ENCODE measurements at places on chromosomes 16 and 17. TPM values are rescaled to one million over a fixed set of nuclear protein-coding genes. Genes with fewer than 3 reads are reported as not detected.
A peak's percentile ranks its signal among the peaks of the same experiment; 100 is the strongest.

DNA sequence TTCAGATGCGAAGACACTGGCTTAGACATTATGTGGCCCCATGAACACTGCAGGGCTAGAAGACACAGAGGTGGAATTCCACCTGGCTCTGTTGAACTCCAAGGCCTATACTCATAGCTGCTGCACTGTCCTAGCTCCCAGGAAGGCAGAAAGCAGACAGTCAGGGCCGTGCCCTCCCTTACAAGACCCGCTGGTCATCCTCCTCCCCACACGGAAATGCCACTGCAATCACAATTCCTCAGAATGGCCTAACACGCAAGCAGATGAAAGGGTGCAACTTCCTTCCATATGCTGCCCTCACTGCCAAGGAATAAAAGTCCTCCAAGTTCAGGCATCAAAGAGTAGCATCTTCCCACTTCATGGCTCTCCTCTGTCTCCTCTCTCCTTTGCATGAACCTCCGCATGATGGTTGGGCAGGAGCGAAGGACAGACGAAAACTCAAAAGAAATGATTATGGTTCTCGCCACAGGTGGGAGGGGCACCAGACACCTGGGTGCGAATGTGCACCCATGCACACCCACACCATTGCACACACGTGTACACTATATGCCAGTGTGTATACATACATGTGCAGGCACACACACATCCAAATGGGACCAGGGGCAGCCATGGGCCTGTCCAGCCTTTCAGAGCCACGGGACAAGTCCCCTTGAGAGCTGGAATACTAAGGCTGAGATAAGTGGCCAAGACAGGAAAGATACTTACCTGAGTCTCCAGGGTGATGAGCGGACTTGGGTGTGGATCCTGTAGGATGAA, 113.3 kb downstream of the XYLT1 start:
- DNase-seq = no peak

DNA sequence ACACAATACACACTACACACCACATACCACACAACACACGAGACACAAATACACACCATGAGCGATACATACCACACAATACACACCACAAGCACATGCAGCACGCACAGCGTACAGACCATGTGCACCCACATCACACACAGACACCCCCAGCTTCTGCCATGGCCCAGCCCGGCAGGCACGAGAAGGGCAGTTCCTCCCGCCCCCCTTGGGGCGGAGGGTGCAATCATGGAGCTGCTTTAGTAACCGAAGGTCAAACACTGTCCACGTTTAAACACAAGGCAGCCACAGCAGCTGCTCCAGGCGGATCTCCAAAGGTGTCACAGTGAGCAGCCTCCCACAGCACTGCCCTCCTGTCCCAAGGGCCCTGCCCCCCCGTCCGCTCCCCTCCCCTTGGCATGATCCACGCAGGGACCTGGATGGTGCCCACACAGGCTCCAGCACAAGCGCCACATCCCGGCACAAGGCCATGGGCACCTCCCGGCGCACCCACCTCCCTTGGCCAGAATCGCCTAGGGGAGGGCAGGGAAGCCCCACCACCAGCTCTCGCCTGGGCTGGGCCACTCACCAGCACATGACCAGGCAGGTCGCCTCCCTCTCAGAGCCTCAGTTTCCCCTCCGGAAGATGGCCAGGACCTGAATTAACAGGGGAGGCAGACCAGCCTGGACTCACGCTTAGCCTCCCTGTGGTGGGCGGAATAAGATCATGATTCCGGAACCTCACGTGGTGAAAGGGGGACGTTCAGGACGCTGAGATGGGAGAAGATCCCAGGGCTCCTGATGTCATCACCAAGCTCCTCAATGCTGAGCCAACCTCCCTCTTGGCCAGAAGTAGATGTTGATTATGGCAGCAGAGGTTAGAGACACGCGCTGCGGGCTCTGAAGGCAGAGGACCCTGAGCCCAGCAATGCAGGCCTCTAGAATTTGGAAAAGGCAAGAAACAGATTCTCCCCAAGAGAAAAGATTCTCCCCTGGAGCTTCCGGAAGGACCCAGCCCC, 32.6 kb upstream of the ZNF469 start:
- DNase-seq = no peak

GRCh38 chr17:2400474-2400866, 390 bp downstream of the MNT start:
- DNase-seq = peak; percentile 67

- no peak for DNase-seq
These were observed 33.3 kb upstream of the DLX4 start for GRCh38 chr17:49935526-49936210.

The APOH gene
- total RNA-seq = 8.2 TPM

DNA sequence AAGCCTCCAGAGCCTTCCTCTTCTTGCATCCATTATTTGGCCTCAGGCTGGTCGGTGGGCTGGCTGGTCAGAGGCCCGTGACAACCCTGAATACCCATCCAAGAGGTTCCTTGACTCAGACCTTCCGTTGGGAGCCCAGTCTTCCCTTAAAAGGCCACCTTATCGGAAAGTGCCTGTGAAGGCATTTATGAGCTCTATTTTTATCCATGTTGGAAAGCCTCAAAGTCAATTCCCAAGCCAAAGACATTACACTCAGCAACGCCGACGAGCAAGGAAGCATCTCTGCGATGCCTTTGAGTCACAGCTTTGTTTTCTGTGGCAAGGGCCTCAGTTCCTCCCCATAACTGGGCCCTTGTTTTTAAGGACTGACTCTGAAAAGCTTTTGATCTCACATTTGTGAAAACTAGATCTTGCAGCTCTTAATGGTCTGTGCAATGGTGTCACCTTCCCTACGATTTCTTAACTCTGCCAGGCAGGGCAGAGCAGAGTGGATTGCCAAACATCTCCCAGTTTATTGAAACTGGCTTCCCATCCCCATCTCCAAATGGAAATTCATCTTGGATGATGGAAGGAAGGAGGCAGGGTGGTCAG, 13.3 kb upstream of the SPOP start:
- DNase-seq = no peak

DNA sequence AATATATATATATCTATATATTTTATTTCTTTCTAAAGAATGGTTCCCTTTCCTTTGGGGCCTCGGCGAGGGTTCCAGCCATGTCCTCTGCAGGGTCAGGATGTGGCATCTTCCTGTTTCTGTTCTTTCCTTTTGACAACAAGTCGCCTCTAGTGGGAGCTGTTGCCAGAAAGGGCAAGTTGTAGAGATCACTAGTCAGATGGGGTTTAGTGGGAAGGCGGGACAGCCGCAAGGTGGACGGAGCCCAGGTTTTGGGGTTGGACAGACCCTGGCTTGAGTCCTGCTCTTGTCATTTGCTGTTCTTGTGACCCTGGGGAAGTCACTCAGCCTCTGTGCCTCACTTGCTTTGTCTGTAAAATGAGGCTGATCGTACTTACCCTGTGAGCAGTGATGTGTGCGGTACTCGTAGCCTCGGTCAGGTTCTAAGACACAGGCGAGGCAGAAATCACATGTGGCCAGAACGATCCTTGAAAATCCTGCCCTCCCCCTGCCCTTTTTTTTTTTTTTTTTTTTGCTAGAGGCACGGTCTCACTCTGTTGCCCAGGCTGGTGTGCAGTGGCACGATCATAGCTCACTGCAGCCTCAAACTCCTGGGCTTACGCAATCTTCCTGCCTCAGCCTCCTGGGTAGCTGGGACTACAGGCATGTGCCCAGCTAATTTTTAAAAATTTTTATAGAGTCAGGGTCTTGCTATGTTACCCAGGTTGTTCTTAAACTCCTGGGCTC, 80.1 kb downstream of the ABCC6 start:
- no peak for DNase-seq

All from pancreas (tissue), 10 donors.